ENCODE measurements at places on chromosomes 13 and 19. TPM values are rescaled to one million over a fixed set of nuclear protein-coding genes. Genes with fewer than 3 reads are reported as not detected.

- DNase-seq, result no peak
These were observed 189.3 kb upstream of the GPR12 start for GRCh38 chr13:26949701-26950502.

Gene CYP4F2
- 9.7 TPM for polyA plus RNA-seq

DNA sequence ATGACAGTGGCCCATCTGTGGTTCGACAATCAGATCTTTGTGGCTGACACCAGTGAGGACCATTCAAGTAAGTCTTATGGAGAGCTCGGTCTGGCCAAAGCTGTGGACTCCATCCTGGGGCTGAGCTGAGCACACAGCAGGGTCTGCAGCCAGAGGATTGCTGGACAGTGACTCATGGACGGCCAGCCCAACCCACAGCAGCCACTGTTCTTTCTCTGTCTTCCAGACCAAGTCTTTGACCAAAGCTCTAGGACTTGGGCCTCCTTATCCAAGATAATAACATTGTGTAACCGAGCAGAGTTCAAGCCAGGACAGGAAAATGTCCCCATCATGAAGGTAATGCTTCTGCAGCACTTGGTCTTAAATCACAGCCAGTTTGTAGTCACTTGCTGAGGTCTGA is 12.4 kb downstream of the ATP12A start:
- no peak for DNase-seq

Gene CGB3
- not detected for polyA plus RNA-seq

Gene PLEKHF1
- polyA plus RNA-seq, result 2.9 TPM

Gene LRCH1
- polyA plus RNA-seq, result 12.6 TPM

Gene RDH13
- polyA plus RNA-seq, result 16.6 TPM

- no peak for DNase-seq
These were observed 85.3 kb upstream of the FRY start for GRCh38 chr13:31946091-31946770.

Gene NKPD1
- 0.10 TPM for polyA plus RNA-seq

GRCh38 chr13:105333416-105333815 is 1202.0 kb downstream of the EFNB2 start:
- DNase-seq, result no peak

DNA sequence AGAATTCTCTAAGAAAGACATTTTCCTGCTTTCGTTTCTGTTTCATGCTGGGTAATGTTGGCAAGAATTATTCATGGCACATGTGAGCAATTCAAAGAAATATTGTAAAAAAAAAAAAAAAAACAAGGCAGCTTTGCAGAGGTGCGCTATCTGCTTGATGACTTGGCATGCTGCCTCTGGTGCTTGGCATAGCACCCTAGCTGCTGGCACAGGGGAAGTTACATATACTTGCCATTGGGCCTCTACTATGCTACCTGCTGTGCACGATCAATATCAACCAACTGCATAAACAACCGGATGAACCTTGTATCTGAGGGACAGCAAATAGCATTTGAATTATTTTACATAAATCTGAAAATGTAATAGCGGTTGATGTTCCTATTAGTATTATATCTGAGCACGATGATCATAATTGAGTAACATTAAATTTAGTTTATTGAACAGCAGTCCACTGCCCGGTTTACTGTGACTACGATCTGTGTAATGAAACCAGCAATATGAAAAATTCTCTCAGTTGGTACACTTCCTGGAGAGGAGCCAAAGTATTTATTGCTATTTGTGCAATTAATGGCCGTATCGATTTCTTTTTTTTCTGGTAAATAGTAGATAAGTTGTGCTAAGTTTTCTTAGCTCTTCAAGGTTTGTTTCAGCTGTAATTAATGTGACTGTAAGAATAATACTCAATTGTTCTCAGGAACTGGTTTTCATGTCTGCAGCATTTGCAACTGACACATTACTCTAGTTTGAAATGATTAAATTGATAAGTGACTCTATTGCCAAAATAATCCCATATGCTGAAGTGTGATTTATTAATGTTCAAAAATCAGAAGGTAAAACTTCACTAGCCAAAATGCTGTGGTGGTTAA is 717.3 kb downstream of the DACH1 start:
- no peak for DNase-seq

DNA sequence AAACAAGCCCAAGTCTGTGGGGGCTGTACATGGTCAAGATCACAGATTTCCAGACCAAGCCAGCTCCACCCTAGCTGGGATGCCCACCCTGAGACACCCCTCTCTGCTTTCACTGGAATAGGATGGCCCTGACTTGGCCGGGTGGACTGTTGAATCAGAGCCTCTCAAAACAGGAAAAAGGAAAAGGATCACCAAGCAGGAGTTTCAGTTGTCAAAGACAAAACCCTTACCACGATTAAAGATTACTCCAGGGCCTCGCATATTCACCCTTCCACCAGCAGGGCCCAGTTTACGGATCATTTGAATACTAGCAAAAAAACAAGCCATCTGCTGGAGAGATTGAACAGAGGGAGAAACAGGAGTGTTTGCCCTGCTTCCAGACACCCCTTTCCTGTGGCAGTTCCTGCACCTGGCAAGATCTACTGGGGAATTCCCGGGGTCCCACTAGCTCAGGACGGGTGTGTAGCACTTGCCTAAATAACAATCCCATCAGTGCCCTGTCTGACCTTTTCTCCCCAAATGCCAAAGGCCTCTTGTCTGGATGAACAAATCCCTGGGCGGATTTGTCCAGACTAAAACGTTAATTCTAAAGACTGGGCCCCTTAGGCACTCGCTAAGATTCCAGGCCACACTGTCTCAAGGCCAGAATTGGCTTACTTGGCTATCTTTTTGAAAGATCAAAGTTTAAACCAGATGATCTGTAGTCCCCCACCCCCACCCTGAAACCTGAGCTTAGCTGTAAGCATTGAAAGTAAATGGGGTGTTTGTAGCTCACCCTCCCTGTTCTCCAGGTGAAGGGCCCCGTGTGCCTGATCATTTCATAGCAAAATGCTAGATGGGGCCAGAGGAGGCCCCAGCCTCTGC is 38.4 kb downstream of the ACTN4 start:
- peak; percentile 65 for DNase-seq

- DNase-seq, result no peak
These were observed 1157.2 kb downstream of the OLFM4 start for GRCh38 chr13:54185785-54186184.

Gene ATP8B3
- polyA plus RNA-seq, result 5.8 TPM

Gene TMEM255B
- polyA plus RNA-seq, result 0.01 TPM

GRCh38 chr19:17871878-17872250 is at the start of gene SLC5A5:
Gene SLC5A5, plus strand, starts transcription at chr19:17871945. Its CDS starts 375 bp downstream, at chr19:17872320.
- no peak for DNase-seq

Gene AMH
- polyA plus RNA-seq, result 0.04 TPM

DNA sequence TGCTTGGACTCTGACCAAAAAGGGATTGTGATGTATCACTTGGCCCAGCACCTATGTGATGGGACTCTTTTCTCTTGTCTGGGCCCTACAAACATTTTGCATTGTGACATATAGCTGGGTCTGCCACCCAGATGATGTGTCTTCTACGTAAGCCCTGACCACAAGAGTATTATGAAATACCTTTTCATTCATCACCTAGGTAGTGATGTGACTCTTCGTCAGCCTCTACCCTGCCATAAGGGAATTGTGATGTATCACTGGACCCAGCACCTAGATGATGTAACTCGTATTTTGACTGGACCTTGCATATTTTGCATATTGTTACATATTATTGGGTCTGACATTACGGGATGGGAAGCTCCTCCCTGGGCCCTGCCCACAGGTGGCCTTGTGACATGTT is 29.7 kb upstream of the ZNF681 start:
- DNase-seq, result no peak

GRCh38 chr13:27826379-27827353 is 34.4 kb downstream of the GSX1 start:
- DNase-seq, result peak; percentile 66

- no peak for DNase-seq
These were observed 1.1 kb upstream of the IFI30 start for GRCh38 chr19:18172331-18173053.

Gene CXCL17
- polyA plus RNA-seq, result 0.12 TPM

GRCh38 chr19:35828692-35829301 is 16.2 kb upstream of the PRODH2 start:
- DNase-seq, result peak; percentile 66

- DNase-seq, result no peak
These were observed 23.1 kb upstream of the MED4 start for GRCh38 chr13:48118030-48118429.

- no peak for DNase-seq
These were observed 596.5 kb upstream of the KLF12 start for GRCh38 chr13:74730556-74731331.

GRCh38 chr13:85170372-85170771 is 628.8 kb downstream of the SLITRK6 start:
- DNase-seq, result no peak

Gene CBARP
- 1.4 TPM for polyA plus RNA-seq

Gene ZNF805
- polyA plus RNA-seq, result 5.1 TPM

Gene B3GNT8
- 0.44 TPM for polyA plus RNA-seq

- DNase-seq, result no peak
These were observed 17.7 kb downstream of the HPN start for GRCh38 chr19:35059006-35059798.

- DNase-seq, result no peak
These were observed 79.1 kb downstream of the STARD13 start for GRCh38 chr13:33206425-33206824.

GRCh38 chr19:10182847-10183246 is 11.9 kb downstream of the DNMT1 start:
- DNase-seq, result no peak

- peak; percentile 90 for DNase-seq
These were observed 12.9 kb downstream of the SPC24 start for GRCh38 chr19:11142528-11143171.

Gene HSD17B14
- 1.2 TPM for polyA plus RNA-seq

DNA sequence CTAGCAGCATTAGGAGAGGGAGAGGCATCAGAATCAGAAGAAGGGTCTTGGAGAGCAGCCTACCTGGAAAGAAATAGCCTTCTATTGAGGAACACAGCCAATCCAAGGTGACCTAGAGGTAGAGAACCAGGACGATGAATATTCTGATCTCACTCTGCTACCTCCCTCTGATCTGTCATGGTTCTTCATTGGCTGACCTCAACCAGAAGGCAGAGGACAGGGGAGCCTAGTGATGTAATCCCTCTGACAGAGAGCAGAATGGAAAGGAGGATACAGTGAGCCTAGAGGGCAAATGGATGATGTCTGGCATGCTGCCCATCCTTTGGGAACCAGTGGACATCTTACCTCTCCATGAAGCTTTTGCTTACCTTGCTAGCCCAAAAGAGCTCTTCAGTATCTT is 3.6 kb downstream of the ZNF507 start:
- no peak for DNase-seq

Gene FUT3
- polyA plus RNA-seq, result 1.6 TPM

DNA sequence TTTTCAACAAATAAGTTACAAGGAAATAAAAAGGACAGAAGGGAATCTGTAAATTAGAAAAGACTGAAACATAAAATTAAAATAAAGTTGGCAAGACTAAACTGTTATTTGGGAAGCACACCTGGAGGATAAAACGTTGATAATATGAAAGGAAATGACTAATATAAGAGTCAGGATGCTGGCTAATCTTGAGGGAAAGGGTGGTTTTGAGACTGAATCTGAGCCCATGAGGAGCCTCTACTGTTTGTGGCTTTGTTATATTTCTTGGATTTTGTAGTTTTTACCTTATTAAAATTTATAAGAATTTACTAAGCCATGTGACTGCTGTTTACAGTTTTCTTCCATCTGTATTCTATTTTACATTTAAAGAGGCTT is 718.0 kb upstream of the SPRY2 start:
- no peak for DNase-seq

- no peak for DNase-seq
These were observed 533 bp downstream of the LRCH1 start for GRCh38 chr13:46553521-46553885.

Gene FBXL12
- 23.1 TPM for polyA plus RNA-seq

DNA sequence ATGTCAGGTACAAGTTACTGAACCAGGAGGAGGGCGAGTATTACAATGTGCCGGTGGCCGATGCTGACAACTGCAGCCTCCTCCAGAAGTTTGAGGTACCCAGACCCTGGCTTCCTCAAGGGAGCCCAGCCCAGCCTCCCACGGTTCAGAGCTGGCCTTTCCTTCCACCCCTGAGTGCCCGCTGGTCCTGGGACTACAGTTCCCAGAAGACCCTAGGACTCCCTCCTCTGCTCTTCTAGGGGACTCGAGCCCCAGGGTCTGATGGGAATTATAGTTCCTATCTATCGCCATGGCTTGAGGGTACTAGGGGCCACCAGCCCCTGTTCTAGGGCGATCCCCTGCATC is 11.0 kb downstream of the PRKCG start:
- no peak for DNase-seq

All from HepG2 (cell line).